ENCODE measurements at places on chromosomes 16 and 17.

- no peak for DNase-seq
These were observed 29.2 kb upstream of the FASN start for GRCh38 chr17:82127315-82127595.

GRCh38 chr17:70810609-70811008, 641.3 kb downstream of the KCNJ2 start:
- DNase-seq: no peak

GRCh38 chr16:12095275-12096156, 119.0 kb downstream of the SNX29 start:
- no peak for DNase-seq

DNA sequence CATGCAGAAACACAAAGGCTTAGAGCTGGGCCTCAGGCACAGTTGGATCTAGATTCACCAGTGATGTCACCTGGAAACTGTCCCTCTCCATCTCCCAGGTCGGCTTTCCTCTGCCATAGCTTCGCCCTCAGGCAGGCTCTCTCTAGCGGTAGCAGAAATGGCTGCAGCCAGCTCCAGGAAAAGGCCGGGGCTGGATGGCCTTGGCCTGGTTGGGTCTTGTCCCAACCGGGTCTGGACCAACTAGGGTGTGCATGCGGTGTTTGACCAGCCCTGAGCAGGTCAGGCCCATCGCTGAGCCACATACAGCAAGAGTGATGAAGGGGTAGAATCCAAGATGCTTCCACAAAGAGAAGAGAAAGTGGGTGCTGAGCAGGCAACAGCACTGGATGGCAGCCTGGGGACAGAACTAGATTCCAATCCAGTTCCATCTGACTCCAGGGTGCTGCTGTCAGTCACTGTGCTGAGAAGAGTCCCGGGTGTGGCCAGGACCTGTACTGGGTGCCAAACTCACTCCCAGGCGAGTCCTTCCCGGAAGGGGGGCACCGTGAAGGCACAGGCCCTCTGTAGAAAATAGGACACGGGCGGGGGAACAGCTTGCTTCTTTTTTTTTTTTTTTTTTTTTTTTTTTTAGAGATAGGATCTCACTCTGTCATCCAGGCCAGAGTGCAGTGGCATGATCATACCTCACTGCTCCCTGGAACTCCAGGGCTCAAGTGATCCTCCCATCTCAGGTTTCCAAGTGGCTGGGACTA, 51.8 kb downstream of the SOCS3 start:
- no peak for DNase-seq

DNA sequence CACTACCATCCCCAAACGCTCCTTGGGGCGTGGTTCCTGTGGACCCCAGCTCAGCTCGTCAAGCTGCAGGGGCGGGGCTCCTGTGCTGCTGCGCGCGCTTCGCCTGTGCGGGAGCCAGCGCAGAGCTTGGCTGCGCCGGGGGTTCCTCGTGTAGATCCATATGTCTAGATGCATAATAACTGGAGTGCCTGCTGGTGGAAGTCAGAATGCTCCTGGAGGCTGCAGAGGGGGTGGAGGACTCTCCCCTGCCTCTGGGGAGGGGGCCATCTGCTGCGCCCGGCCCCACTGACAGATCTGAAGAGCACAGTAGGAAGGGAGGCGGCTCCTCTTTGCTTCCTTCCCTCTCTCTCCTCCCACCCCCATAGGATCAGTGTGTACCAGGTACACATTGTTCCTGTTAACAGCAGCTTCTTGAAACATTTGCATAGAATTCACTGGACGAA, 4.6 kb downstream of the RASD1 start:
- no peak for DNase-seq

GRCh38 chr16:70692130-70692872, 6.4 kb upstream of the MTSS2 start:
- DNase-seq: no peak

DNA sequence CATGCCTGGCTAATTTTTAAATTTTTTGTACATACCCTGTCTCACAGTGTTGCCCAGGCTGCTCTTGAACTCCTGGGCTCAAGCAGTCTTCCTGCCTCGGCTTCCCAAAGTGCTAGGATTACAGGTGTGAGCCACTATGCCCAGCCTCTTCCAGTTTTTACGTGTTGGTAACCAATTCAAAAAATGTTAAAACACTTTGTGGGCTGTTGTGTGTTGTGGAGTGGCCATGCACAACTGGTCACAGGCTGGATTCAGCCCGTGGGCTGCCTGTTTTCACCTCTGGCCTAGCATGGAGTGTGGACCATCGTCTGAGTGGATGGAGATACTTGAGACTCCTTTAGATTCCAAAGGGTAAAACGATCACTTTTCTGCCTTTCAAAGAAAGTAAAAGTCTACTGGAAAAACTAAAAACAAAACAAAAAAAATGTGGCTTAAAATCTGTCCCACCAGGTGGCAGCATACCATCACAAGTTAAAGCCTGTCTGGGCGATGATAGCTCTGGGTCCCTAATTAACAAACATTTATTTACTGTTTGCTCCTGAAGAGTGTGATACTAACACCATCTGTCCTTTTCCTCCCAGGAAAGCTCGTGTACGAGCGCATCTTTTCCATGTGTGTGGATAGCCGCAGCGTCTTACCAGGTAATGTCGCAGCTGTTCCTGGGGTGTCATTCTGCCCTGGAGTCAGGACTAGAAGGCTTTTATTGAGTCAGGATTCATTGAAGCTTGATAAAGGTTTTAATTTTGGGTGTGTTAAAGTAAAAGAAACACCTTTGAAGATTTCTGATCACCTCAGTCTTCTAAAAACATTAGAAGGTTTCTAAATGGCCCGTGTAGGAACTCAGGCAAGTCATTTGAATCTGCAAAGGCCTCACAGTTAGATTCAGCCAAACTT, 45.8 kb downstream of the VPS35L start:
- DNase-seq: no peak

DNA sequence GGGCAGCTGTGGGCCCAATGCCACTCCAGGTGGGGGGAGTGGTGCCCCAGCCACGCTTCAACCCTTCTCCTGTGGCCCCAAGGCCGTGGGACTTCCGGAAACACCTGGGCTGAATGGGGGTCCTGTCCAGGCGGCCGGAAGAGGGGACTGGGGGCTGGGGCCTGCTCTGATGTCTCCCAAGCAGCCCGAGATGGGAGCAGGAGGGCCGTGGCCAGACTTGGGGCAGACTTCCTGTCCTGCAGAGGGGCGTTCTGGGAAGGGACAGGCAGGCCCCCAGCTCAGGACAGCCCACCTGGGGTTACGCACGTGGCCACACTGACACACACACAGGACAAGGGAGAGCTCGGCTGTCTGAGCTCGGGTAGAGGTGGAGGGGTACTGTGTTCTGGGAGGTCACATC, 5.1 kb downstream of the HSD3B7 start:
- DNase-seq: no peak

GRCh38 chr16:50458667-50459495, 89.3 kb upstream of the NKD1 start:
- no peak for DNase-seq

DNA sequence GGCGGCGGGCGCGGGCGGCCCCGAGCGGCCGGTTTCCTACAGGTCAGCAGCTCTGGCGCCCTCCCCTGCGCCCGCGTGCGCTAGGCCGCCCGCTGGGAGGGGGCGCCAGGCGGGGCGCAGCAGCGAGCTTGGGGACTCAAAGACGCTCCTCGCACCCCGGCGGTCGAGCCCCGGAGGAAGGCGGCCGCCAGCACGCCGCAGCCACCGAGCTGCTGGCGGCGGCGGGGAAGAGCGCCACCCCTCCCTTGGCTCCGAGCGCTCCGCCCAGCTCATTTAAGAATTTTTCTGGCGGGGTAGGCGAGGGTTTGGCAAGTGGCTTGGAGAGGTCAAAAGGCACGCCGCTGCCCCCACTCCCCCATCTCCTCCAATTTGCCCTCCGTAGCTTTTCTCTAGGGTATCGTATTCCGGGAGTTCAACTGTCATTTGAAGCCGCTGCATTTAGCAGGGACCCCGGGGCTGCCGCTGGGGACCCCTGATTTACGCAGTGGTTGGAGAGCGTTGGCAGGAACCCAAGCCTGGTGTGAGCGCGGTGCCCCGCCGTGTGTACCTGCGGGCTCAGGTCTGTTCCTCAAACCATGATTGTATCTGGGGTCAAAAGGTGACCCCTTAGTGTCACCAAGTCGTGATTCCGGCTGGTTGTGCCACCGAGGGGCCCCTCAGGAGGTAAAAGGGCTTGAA, 59.5 kb upstream of the GSE1 start:
- no peak for DNase-seq

DNA sequence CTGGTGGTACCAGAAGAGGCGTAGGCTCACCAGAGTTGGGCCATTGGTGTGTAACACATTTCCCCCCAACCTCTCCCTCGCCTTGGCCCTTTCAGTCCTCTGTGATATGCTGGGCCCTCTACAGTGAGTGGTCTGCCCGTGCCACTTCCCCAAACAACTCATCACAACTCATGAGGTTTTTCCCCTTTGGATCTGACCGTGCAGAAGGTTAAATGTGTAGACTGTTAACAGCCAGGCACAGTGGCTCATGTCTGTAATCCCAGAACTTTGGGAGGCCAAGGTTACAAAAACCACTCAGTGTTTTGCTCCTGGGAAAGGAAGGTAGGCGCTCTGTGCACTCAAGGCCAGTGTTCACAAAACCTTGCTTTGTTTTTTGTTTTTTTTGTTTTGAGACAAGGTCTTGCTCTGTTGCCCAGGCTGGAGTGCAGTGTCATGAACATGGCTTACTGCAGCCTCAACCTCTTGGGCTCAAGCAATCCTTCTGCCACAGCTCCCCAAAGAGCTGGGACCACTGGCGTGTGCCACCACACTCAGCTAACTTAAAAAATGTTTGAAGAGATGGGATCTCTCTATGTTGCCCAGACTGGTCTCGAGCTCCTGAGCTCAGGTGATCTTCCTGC, 11.3 kb upstream of the CYB5B start:
- DNase-seq: no peak

- DNase-seq: no peak
These were observed 13.7 kb downstream of the METTL22 start for GRCh38 chr16:8634991-8635736.

DNA sequence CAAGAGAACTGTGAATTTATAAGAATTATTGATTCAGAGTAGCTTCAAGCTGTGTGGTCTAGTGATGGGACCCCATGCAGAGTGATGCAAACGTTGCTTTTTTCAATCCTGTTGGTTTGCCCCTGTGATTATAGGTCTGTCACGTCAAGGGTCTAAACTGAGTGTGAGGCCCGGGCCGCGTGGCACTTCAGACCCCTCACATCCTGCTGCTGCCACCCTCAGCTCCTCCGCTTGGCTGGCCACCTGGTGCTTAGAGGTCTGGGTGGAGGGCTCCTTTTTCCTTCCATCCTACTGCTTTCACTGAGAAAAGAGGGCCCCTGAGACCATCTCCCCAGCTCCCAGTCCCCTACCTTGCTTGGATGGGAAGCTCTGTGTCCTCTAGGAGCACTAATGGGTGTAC, 12.0 kb downstream of the MYL4 start:
- DNase-seq: no peak

DNA sequence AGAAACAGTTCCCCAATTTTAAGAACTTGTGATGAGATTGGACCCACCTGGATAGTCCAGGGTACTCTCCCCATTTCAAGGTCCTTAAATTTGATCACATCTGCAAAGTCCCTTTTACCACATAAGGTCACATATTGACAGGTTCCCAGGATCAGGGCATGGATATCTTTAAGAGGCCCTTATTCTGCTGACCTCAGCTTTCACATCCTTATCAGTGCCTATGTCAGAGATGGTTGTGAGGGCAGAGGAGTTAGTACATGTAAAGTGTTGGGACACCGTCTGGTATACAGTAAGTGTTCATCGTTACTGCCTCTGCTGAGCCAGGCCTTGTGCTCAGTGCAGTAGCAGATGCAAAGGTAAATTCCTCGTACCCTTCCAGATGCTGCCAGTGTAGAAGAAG, 375.4 kb upstream of the ASIC2 start:
- no peak for DNase-seq

GRCh38 chr16:4624827-4625559, 367 bp downstream of the MGRN1 start:
- no peak for DNase-seq

GRCh38 chr17:57145347-57145746, 60.3 kb downstream of the AKAP1 start:
- DNase-seq: no peak

- no peak for DNase-seq
These were observed 62.4 kb upstream of the ATF7IP2 start for GRCh38 chr16:10323528-10323869.

GRCh38 chr17:27310565-27311110, 16.7 kb downstream of the WSB1 start:
- no peak for DNase-seq

DNA sequence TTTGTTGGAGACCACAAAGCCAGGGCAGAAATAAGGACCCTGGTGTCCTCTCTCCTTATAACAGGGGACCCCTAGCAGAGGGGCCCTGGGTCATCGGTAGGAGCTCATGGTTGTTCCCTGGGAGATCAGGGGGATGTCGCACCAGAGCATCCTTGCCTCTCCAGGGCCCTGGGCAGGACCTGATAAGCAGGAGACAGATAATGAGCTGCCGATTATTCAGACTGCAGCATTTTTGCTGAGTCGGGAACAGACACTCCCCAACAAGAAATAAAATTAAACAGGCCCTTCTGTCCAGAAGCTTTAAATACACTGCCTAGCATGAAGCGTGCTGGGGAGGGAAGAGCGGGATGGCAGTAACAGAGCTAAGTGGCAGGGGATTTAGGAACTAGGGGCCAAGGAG, 15.4 kb upstream of the GFAP start:
- no peak for DNase-seq

DNA sequence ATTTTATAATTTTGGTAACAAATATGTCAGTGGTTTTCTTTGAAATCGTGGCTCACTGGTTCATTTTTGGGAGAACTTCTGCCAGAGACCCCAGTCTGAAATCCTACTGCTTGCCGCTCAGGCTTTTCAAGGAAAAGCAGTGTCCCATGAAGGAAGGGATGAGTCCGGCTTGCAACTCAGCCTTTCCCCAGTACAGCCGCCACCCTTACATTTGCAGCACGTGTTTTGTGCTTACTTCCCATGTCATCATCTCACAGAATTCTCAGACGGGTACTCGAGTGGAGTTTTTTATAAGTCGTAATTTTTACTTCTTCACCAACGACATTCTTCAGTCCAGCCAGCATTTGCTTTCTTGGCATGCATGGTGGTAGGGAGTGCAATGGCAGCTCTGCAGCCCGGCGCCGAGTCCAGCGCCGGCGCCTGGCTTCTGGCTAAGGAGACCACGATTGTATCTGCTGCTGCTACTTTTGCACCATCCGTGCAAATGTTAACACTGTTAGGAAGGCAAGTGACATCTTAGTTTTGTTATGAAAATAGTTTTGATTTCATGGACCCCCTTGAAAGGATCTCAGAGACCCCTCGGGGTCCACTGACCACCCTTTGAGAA, 111.0 kb downstream of the AMFR start:
- DNase-seq: no peak

- no peak for DNase-seq
These were observed at the start of gene C1QTNF1 for GRCh38 chr17:79023886-79024771. C1QTNF1 (plus strand) TSS chr17:79024169; CDS start chr17:79043969, 19,800 bp downstream.

DNA sequence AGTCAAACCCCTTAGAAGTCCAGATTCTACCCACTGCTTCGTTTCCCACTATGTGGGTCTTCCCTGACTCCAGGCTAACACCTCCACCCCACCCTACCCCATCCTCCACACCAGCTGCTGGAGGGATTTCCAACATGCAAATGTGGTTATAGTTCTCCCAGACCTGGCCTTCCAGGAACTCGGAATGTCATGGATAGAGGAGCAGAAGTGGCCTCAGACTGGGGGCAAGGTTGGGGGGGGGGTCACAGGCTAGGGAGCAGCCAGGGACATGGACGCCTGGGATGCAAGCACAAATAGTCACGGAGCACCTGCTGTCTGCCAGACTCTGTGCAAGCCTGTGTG, 2.0 kb downstream of the CAMKK1 start:
- no peak for DNase-seq

GRCh38 chr17:50198026-50198669, 3.3 kb downstream of the COL1A1 start:
- DNase-seq: no peak

- no peak for DNase-seq
These were observed 7.8 kb upstream of the ASGR2 start for GRCh38 chr17:7122381-7122780.
